ENCODE measurements at places on chromosomes 11 and 22.

DNA sequence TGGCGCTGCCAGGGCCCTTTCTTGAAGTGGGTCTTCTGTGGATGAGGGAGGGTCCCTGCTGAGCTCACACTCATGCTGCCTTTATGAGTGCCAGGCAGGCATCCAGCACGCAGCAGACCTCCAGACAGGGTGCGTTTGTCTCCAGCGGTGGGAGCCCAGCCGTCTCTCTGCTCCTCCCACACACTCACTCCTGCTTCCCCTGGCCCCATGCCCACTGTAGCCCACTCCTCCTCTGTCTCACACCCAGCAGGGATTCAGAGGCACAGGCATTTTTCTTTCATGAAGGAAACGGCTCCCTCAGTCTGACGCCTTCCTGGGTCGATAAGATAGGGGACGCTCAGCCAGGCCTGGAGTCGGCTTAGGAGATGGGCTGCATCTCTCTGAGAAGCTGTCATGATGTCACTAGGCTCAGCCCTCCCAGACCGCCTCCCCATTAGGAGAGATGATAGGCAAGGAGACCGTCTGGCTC lies 183.9 kb upstream of the NCAM1 start:
- DNase-seq, result no peak

DNA sequence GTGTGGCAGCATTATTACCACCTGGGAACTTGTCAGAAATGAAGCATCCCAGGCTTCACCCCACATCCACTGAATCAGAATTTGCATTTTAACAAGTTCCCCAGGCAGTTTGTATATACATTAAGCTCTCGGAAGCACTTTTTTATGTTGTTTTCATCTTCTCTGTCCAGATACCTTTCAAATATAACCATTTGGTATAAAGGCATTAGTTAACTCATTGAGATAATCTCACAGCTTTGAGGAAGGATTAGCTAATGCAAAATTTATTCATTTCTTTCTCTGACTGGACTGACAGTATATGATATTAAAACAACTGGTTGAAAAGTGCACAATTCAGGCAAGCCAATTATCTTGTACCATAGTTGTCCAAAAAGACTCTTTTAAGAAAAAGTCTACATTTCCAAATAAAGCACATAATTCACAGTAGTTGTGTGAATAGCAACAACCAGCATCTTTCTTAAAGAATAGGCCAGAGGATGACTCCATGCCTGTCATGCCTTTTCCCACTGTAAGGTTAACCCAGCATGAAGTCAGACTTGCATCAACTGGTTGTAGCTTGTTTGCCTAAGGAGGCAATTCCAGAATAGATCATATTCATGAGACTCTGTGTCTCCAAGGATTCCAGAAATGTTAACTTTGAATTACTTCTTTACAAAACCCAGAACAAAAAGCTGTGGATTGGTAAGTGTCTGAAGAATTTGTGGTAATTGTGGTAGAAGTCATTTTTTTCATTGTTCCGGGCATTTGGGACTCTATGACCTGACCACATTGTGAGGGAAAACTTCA lies 254.3 kb upstream of the SESN3 start:
- DNase-seq, result no peak

DNA sequence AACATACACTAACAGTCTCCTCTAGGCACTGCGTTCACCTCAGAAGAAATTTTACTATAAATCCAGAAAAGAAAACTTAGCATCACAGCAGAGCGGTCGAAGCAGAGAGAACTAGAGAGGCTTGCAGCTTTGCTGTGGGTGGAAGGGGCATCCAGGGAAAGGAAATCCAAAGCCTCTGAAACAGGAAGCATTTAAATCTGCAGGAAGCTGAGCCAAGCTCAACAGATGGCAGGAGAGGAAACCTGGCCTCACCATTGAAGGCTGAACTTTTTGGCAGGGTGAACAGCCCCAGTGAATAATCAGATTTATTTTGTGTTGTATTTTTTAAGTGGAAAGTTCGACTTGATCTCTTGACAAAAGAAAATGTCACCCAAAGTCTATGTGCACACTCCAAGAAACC lies 858.1 kb downstream of the OPCML start:
- no peak for DNase-seq

- no peak for DNase-seq
Observed at GRCh38 chr11:103798026-103798425, 238.4 kb upstream of the DDI1 start.

DNA sequence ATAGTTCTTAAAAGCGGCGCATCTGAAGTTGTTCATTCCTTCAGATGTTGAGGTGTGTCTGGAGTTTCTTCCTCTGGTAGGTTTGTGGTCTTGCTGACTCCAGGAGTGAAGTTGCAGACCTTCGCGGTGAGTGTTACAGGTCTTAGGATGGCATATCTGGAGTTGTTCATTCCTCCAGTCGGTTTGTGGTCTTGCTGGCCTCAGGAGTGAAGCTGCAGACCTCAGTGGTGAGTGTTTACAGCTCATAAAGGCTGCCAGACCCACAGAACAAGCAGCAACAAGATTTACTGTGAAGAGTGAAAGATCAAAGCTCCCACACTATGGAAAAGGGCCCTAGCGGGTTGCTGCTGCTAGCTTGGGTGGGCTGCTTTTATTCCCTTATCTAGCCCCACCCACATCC lies 201.7 kb upstream of the PDGFD start:
- no peak for DNase-seq

- DNase-seq, result no peak
Observed at GRCh38 chr11:94728966-94729751, 39.0 kb upstream of the AMOTL1 start.

DNA sequence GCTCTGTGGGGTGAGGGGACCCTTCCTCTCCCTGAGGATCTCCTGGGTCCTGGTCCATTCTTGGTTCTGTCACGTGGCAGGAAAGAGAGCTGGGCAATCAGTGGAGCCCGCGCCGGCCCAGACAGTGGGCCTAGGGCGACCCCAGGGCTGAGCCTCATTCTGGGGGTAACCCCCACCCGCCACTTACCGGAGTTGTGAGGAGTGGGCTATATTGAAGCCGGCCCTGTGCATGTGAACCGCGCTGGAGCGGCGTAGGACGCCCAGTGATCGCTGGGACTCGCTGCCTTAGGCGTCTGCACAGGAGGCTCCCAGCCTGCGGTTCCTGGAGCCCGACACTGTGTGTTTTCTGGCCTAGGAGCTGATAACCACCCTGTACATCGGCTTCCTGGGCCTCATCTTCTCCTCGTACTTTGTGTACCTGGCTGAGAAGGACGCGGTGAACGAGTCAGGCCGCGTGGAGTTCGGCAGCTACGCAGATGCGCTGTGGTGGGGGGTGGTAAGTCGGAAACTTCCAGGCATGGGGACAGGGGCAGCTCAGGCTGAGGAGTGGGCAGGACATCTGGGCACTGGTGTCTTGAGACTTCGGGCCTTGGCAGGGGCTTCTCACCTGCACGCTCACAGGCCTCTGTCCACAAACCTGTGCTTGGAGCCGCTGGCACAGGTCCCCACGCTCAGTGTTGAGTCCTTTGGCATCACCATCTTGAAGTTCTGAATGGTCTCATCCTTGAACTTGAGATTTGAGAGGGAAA lies 127.1 kb downstream of the KCNQ1OT1 start:
- DNase-seq, result no peak

- DNase-seq, result no peak
Observed at GRCh38 chr11:129190087-129190486, 2.0 kb downstream of the ARHGAP32 start.

Measured in stimulated activated naive CD8-positive, alpha-beta T cell treated with anti-CD3 and anti-CD28 coated beads, Interleukin-15, Interleukin-2, amounts not matched to agents 100 U/mL and 50 U/mL, for 24 hours (primary cell).